ENCODE measurements at places on chromosomes 4 and X.
A peak's percentile ranks its signal among the peaks of the same experiment; 100 is the strongest.

GRCh38 chr4:121077496-121077895 lies 5.2 kb upstream of the NDNF start:
- no peak for DNase-seq
- no peak overlapping the region for H3K27ac ChIP-seq
- H3K4me3 ChIP-seq: no peak overlapping the region
- H3K4me1 ChIP-seq: no peaks in the 10 kb centered on the region
- H3K36me3 ChIP-seq: no peaks in the 10 kb centered on the region
- no peaks in the 10 kb centered on the region for H3K27me3 ChIP-seq

DNA sequence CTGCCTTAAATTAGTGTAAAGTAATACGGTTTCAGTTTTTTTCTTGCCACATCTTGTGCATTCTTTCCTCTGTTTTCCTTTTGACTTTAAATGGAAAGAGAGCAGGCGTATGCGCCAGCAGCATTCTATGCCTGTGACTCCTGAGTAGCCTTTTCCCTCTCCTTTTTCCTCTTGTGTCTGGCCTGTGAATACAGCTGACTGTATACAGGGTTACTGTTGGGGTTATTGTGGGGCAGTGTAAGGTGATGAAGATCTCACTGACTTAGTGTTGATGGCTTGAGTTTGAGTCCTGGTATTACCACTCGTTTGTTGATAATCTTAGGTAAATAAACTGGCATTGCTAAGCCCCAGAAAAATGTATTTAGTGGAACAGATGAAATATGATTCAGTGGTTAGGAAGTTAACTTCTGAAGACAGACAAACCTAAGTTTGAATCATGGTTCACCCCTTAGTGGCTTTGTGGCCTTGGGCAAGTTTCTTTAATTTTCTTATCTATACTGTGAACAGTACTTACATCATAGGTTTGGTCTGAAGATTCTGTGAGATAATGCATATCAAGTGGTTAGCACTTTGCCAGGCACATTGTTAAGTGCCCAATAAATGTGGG lies 105.1 kb downstream of the FNIP2 start:
- no peak for DNase-seq
- no peaks in the 10 kb centered on the region for H3K4me1 ChIP-seq
- peaks cover 11% of the 10 kb centered on the region for H3K36me3 ChIP-seq
- H3K4me3 ChIP-seq: no peak overlapping the region

- no peak overlapping the region for H3K27ac ChIP-seq
- no peaks in the 10 kb centered on the region for H3K27me3 ChIP-seq
- no peak overlapping the region for H3K4me3 ChIP-seq
- no peaks in the 10 kb centered on the region for H3K4me1 ChIP-seq
These were observed 47.8 kb downstream of the APLN start for GRCh38 chrX:129606918-129607317.

GRCh38 chrX:148523303-148524080 lies 23.1 kb downstream of the AFF2 start:
- no peak overlapping the region for H3K27ac ChIP-seq
- H3K4me3 ChIP-seq: no peak overlapping the region
- no peak for DNase-seq
- no peaks in the 10 kb centered on the region for H3K4me1 ChIP-seq

GRCh38 chr4:91058345-91058744 lies 931.2 kb downstream of the CCSER1 start:
- H3K27me3 ChIP-seq: no peaks in the 10 kb centered on the region
- no peak overlapping the region for H3K4me3 ChIP-seq
- no peaks in the 10 kb centered on the region for H3K36me3 ChIP-seq
- no peak overlapping the region for H3K27ac ChIP-seq
- no peaks in the 10 kb centered on the region for H3K4me1 ChIP-seq

GRCh38 chrX:110145854-110146253 lies 142.9 kb downstream of the TMEM164 start:
- H3K4me1 ChIP-seq: no peaks in the 10 kb centered on the region
- no peaks in the 10 kb centered on the region for H3K27me3 ChIP-seq
- no peaks in the 10 kb centered on the region for H3K36me3 ChIP-seq

DNA sequence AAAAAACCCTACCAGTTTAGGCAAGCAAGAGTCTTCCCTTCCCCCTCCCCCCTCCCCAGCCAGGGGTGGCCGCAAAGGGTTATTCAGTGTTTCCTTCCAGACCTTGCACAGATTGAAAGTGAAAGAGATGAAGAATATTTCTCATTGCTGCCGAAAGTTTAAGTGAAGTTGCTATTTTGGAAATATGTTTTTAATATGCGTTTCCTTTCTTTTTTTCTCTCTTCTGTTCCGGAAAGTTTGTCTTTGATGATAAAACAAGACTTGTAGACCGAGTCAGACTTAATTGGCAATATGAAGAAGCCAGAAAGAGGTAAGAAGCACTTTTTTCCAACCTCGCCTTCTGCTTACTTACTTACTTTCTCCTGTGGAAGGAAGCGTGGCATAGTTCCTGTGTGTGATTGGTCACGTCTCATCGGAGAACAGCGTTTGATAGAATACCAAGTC lies 58.5 kb upstream of the CLCN4 start:
- no peaks in the 10 kb centered on the region for H3K4me1 ChIP-seq
- H3K27me3 ChIP-seq: no peaks in the 10 kb centered on the region
- no peak overlapping the region for H3K4me3 ChIP-seq

- peaks cover 30% of the 10 kb centered on the region for H3K36me3 ChIP-seq
- no peaks in the 10 kb centered on the region for H3K27me3 ChIP-seq
- no peak overlapping the region for H3K4me3 ChIP-seq
- no peaks in the 10 kb centered on the region for H3K4me1 ChIP-seq
- DNase-seq: no peak
These were observed 20.8 kb upstream of the MRFAP1 start for GRCh38 chr4:6619466-6620255.

DNA sequence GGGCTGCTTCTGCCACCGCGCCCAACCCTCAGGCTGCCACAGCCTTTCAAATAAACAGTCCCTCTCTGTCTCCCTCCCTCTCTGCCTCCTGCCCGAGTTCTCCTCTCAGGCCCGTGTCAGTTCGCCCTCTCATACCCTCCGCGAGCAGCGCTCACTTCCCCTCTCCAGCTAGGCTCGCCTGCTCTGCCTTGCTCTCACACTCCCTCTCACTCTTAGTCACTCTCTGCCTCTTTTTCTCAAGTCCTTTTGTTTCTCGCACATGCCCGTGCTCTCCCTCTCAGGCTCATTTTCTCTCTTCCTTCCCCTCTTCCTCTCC lies 3.2 kb downstream of the EFNB1 start:
- H3K27me3 ChIP-seq: no peaks in the 10 kb centered on the region
- DNase-seq: peak; percentile 64
- no peak overlapping the region for H3K4me3 ChIP-seq
- peaks cover 4% of the 10 kb centered on the region for H3K4me1 ChIP-seq
- H3K36me3 ChIP-seq: no peaks in the 10 kb centered on the region
- H3K27ac ChIP-seq: no peak overlapping the region

GRCh38 chr4:53315300-53315699 lies 50.6 kb downstream of the SCFD2 start:
- peaks cover 4% of the 10 kb centered on the region for H3K36me3 ChIP-seq
- no peak overlapping the region for H3K4me3 ChIP-seq
- no peaks in the 10 kb centered on the region for H3K27me3 ChIP-seq
- H3K4me1 ChIP-seq: no peaks in the 10 kb centered on the region
